ENCODE measurements at places on chromosomes 11 and 22. TPM values are rescaled to one million over a fixed set of nuclear protein-coding genes. Genes with fewer than 3 reads are reported as not detected.

The OR4A16 gene
- not detected for total RNA-seq

DNA sequence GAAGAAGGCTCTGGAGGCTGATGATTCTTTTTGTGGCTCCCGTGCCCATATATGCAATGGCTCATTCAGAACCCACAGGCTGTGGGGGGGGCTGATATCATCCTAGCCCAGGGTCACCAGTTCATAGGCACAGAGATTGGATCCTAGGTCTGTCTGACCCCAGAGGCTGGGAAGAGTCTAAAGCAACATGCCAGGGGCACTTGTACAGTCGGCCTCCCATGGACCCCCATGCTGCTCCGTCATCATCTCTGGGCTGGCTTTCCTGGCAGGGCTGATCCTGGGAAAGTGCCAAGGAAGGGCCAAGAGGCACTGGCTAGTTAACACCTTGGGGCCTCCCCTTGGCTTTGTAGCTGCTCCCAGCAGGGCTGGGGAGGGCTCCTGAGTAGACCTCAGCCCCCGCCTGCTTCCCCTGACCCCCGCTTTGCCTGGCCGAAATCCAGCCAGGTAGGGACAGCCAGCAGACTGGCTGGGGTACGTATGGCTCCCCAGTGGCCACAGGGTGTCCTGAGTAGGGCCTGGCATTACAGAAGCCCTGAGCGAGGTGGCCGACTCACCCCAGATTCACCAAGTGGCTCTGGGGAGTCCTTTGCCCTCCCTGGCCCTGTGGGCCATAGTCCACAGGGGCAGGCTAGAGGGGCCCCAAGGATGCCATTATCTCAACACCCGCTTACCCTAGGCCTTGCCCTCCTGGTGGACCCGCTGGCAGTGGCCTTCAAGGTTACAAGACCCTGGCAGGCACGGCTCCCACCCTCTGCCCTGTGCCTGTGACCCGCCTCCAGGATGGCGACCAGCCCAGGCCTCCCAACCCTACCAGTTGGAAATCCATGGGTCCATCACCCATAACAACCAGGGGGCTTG, 22.5 kb downstream of the FADS3 start:
- H3K4me3 ChIP-seq: no peak overlapping the region
- H3K27me3 ChIP-seq: no peaks in the 10 kb centered on the region
- no peaks in the 10 kb centered on the region for H3K36me3 ChIP-seq
- no peak for DNase-seq
- H3K4me1 ChIP-seq: no peaks in the 10 kb centered on the region
- no peak overlapping the region for H3K27ac ChIP-seq

The ARFGAP3 gene
- total RNA-seq: 31.3 TPM

- H3K27ac ChIP-seq: no peak overlapping the region
- H3K4me1 ChIP-seq: no peaks in the 10 kb centered on the region
- DNase-seq: no peak
- H3K27me3 ChIP-seq: no peaks in the 10 kb centered on the region
Observed at GRCh38 chr11:19696073-19696472, 16.6 kb upstream of the NAV2 start.

All from GM12878 (cell line).